A549 treated with Mapracorat at 1 μM for 4 hours (cell line): ENCODE measurements at places on chromosomes 2 and 18. TPM values are rescaled to one million over a fixed set of nuclear protein-coding genes. Genes with fewer than 3 reads are reported as not detected.

SCN3A gene
- total RNA-seq = 0.01 TPM in 1 of 5 replicates, not detected in the others

TRAK2 gene
- total RNA-seq = 11.5 to 15.3 TPM (median 14.1 TPM) in 5 replicates

LYPD1 gene
- total RNA-seq = 14.4 to 19.1 TPM (median 15.2 TPM) in 5 replicates

FKBP7 gene
- 7.9 to 12.8 TPM (median 9.7 TPM) in 5 replicates for total RNA-seq

CYS1 gene
- 1.1 to 2.0 TPM (median 1.5 TPM) in 5 replicates for total RNA-seq

POTEJ gene
- not detected in 5 replicates for total RNA-seq

DTNA gene
- 0.09 to 0.22 TPM (median 0.15 TPM) in 4 of 5 replicates, not detected in the other for total RNA-seq

NEURL3 gene
- total RNA-seq = 0.67 to 1.0 TPM (median 0.84 TPM) in 5 replicates

ALLC gene
- 0.07 TPM in 1 of 5 replicates, not detected in the others for total RNA-seq

RAB27B gene
- total RNA-seq = 9.1 to 13.0 TPM (median 10.5 TPM) in 5 replicates

RBM44 gene
- total RNA-seq = 0.10 to 0.35 TPM (median 0.22 TPM) in 5 replicates

AQP12A gene
- total RNA-seq = not detected in 5 replicates

COX7A2L gene
- 155 to 200 TPM (median 157 TPM) in 5 replicates for total RNA-seq

MOGAT1 gene
- total RNA-seq = not detected in 5 replicates

FAM237A gene
- total RNA-seq = not detected in 5 replicates

MLPH gene
- 250 to 327 TPM (median 305 TPM) in 5 replicates for total RNA-seq

CCDC68 gene
- total RNA-seq = 3.3 to 6.5 TPM (median 5.6 TPM) in 5 replicates
